SW 1271 (cell line): ENCODE measurements at places on chromosomes 7 and 10.

DNA sequence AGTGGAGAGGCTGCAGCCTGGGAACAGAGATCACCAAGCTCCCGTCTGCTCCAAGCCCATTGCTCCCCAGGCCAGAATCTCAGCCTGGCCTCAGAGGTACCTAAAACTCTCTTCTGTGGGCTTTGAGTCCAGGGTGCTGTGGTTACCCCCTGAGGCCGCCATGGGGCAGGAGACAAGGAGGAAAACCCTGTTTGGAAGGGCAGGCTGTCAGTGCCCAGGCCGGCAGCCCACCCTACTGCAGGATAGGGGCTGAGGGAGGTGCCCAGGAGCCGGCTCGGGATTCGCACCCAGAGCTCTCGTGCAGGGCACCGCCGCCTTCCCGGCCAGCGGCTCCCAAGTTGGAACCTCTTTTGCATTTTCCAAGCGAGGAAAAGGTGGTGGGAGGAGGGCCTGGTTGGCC is 24.5 kb downstream of the UNCX start:
- DNase-seq: no peak

- no peak for DNase-seq
These were observed 11.0 kb downstream of the TMEM140 start for GRCh38 chr7:135158874-135159273.

DNA sequence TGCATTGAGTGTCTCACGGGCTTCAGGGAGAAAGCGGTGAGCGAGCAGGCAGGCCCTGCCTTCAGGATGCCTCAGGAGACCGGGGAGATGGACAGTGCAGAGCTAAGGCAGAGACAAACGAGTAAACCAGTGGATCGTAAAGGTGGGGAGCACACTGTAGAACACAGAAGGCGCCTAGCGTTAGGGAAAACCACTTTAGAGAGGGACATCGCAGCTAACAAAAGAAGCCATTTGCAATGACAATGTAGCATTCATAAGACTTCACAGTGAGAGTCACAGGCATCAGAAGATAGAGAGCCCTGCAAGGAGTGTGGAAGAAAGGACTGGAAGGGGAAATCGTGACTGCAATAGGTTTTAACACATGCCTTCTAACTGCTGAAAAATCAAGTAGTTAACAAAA is 54.9 kb upstream of the TMEM273 start:
- DNase-seq: no peak

DNA sequence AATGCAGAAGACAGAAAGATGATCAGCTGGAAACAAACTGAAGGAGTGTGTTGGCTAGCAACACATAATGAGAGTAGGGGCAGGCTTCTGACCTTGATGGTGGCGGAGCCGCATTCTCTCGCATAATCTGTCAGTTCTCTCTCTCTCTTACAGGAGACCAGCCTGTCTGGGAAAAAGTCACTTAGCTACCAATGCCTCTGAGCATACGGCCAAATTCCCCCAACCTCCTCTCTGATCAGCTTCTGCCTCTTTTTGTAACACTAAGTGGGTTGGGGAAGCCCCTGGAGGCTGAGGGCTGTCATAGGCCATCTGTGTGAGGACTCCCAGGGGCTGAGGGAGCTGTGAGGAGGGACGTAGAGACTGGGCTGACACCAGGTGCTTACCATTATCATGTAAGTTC is 104.6 kb downstream of the HIPK2 start:
- no peak for DNase-seq

GRCh38 chr7:55540226-55540858 is 32.0 kb downstream of the VOPP1 start:
- no peak for DNase-seq

DNA sequence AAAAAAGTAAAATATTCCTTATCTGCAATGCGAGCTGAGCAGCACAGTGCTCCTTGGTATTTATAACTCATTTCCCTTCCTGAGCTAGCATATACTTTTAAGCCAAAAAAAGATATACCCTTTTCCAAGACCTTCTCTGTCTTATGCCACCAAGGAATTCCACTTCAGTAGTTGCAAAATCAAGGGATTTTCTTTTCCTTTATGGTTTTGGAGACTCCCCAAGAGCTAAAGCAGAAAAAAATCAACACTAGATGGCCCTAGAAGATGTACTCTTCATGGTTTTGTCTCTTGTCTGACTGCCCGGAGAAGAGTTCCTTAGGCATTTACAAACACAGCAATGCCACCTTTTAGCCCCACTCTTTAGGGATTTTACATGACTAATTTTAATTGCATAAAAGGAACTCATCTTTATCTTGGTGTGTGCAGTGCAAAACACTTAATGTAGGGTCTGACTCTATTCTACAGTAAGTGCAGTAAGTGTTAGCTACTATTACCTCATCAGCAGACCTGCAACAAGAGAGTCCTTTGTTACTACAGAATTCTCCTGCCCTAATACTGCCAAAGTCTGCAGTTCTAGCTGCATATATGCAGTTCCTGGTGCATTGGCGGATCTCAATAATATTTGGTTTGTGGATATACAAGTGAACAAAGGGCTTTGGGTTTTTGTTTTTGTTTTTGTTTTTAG is 443.3 kb downstream of the GFRA1 start:
- no peak for DNase-seq

DNA sequence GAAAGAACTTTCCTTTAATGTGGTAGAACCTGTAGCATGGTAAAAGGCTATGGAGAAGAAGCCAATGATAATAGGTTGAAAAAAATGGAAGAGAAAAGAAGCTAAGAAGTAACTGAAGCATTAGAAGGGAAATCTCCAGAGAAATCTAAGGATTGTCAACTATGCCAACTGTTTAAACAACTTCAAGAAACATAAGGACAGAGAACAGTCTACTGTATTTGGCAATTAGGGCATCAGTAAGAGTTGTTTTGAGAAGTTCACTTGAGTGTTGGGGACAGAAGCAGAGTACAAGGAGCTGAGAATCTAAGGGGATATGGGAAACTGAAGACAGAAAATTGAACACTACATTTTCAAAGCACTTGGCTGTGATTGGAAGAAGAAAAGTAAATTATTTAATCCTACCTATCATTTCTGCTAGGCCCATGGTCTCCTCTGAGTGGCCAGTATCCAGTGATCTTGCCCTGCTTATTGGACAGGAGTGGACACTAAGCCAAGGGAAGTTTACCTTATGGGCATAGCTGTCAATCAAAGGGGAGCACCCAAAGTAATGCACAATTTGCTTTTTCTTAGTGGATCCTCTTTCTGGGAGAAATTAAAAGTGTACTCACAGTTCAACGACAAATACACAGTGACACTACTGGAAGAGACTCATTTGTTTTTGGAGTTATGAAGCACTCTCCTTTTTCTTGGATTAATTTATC is 56.4 kb upstream of the CCDC71L start:
- no peak for DNase-seq

GRCh38 chr10:26869528-26869927 is 8.8 kb upstream of the ABI1 start:
- no peak for DNase-seq

DNA sequence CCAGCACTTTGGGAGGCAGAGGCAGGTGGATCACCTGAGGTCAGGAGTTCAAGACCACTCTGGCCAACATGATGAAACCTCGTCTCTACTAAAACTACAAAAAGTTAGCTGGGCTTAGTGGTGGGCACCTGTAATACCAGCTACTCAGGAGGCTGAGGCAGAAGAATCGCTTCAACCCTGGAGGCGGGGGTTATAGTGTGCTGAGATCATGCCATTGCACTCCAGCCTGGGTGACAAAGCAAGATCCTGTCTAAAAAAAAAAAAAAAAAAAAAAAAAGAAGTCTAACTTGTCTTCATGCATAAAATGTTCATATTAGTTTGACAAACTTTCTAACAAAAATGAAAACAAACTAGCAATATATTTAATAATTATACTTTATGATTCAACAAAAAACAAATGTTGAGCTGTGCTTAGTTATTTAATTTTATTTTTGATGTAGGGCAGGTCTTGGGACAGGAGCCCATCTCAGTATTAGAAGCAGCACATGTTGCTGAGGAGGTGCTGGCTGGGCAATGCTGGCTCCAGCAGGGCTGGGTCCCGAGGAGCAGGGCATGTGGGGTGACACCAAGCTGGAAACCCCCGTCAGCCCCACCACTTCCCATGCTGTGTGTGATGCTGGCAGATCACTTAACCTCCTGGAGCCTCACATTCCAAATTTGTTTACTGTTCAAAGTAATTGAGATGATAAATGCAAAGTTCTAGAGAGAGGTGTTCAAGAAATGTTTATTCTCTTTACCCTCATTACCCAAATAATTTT is 335.3 kb upstream of the KLF6 start:
- no peak for DNase-seq

- DNase-seq: no peak
These were observed 99.9 kb upstream of the SKAP2 start for GRCh38 chr7:26964156-26964808.

DNA sequence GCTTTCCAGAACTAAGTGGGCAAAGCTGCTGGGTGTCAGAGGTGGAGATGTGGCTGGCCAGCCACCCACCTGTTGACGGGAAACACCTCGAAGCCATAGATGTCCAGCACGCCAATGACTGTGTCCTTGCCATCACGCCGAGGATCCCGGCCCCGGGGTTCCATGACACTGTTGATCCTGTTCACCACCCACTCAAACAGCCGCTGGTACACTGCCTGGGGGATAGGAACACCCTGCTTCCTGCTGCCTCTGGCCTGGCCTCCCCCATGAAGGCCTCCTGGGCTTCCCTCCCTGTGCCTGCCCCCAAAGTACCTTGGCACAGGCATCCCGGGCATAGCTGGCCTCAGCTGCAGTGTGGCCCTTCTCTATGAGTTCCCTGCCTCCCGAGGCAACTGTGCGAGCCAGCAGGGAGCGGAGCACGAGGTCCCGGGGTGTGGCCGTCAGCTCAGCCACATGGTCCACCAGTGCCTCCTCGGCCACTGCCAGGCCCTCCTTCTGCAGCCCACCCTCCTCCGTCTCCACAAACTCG is 8.2 kb downstream of the MYO1G start:
- no peak for DNase-seq

DNA sequence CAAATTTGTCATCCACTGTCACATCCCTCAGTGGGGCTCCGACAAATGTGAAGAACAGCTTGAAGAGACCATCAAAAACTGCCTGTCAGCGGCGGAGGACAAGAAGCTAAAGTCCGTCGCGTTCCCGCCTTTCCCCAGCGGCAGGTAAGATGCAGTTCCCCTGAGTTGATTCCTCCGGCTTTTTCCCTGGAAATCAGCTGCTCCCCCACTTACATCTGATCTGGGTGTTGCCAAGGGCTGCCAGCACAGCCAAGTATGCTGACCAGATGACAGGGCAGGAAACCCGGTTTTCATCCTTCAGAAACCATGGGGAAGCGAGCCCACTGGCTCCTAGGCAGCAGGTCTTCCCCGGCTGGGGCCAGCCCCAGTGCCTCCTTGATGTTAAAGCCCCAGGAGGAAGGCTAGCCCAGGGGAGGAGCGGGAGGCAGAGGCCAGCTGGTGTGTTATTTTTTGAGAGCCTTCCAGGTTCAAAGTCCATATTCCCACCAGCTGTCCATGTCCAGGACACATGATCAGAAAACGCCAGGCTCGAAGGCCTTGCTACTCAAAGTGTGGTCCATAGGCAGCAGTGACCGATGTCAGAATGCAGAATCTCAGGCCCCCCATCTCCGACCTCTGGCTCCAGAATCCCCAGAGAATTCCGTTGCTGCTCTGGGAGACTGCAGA is 23.4 kb downstream of the AIFM2 start:
- no peak for DNase-seq

DNA sequence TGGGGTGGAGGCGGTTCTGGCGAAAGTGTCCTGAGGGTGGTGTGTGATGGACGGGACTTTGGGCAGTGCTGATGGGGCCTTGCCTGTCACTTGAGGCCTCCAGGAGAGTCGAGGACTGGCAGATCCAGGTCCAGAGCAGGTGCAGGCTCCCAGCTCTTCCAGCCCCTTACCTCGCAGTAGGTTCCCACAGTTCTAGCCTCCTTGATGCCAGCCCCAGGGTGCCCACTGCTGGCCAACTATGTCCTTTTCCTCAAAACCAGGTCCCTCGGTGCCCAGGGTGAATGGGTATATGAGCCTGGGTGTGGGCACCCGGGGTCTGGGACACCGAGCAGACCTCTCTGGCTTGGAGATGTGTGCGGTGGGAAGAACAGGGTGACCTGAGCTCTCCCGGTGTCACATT is 8.3 kb downstream of the FAM20C start:
- DNase-seq: no peak

- no peak for DNase-seq
These were observed 272.9 kb downstream of the WDR37 start for GRCh38 chr10:1328981-1329614.

DNA sequence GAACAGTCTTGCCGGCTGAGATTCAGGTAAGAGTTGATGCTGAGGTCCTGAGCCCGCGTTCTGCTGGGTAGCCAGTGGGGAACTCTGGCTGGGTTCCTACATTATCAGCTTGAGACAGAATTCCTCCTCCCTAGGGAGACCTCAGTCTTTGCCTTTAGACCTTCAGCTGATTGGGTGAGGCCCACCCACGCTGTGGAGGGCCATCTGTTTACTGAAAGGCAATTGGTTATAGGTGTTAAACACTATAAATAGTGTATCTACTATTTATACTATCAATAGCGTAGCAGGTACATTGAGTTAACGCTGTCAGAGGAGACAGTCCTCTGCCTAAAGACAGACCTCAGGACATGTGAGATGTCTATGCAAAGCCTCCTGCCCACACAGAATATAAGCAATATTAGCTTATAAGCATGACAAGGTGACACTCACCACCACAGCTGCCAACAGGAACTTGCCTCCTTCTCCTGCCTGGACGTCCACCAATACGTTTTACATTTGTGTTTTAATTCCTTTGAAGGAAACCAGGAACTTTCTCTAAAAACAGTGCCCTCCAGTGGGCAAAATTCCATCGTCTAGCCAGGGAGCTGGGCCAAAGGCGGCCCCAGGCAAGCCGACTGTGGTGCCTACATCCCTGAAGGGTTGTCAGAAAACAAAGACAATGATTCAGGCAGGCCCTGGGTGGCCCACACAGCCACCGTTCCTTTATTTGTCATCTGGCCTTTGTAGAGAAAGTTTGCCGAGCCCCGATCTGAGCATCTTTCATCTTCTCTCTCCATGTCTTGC is 58.8 kb downstream of the INSIG1 start:
- peak; percentile 22 for DNase-seq

DNA sequence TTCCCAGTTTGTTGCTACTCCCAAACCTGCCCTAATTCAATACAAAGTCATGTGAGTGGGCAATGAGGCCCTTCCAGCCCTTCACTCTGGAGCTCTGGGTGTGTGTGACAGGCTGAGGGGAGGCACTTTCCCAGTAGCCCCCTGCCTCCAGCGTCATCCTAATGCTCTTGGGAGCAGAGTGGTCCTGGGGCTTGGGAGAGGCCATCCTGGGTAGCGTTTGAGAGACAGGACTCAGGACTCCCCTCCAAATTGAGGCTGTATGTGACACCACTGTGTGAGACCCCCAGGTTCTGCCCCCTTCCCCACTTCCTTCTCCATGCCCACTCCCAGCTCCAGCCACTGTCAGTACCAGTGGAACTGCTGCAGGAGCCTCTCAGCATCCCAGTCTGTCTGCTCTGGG is 6.5 kb upstream of the CRYGN start:
- no peak for DNase-seq
